NCI-H187 (cell line): ENCODE measurements at places on chromosomes 11 and 22.

- no peak for DNase-seq
These were observed 89.5 kb downstream of the RNF169 start for GRCh38 chr11:74838188-74838587.

- no peak for DNase-seq
These were observed 7.7 kb upstream of the FLI1 start for GRCh38 chr11:128686021-128686741.

DNA sequence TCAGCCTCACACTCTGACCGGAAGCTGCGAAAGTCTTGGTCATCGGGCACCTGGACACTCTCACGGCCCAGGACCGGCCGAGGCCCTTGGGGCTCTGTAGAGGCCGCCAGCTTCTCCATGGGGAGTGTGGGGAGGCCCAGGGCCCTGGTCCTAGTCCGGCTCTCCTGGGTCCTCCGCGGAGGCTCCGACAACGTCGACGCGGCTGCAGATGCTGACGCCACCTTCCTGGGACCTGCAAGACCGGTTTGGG, 12.9 kb downstream of the STARD10 start:
- DNase-seq = no peak

- no peak for DNase-seq
These were observed 6.1 kb downstream of the SIPA1 start for GRCh38 chr11:65643971-65644370.

DNA sequence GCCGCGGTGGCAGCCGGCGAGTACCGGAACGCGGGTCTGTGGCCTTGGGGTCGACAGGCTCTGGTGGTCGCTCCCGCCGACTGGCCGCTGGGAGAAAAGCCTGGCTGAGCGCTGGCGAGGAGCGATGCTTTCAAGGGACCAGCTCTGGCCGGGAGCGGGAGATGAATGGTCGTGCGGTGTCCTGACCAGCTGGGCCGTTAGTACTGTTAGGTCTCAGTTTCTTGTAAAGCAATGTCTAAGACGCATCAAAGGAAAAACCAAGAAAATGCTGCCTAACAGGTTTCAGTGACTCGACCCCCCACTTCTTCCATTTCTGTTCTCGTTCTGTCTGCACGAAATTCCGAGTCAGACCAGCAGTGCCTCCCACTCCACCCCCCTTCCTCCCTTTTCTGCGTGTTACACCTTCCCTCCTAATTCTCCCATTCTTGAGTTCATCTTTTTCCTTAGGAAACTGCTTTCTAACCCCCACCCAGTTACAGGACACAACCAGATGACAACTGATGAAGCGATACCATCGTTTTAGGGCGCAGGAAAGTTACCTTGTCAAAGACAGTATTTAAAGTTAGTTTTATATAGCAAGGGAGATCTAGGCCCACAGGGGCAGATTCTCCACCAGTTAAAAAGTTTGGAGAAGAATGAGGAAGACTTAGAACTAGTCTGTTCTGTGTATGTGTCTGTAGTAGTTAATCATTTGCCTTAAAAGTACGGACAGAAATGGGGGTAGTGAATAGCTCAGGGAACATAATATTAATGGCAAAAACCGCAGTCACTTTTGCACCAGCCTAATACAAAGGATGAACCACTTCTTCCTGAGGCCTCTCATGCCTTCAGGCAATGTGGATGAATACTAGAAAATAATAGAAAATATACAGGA, 1.0 kb downstream of the CUL5 start:
- no peak for DNase-seq

GRCh38 chr22:45720839-45721378, 49.3 kb downstream of the ATXN10 start:
- DNase-seq = no peak

- peak; percentile 74 for DNase-seq
These were observed 11.8 kb upstream of the MIEF1 start for GRCh38 chr22:39490135-39490798.

DNA sequence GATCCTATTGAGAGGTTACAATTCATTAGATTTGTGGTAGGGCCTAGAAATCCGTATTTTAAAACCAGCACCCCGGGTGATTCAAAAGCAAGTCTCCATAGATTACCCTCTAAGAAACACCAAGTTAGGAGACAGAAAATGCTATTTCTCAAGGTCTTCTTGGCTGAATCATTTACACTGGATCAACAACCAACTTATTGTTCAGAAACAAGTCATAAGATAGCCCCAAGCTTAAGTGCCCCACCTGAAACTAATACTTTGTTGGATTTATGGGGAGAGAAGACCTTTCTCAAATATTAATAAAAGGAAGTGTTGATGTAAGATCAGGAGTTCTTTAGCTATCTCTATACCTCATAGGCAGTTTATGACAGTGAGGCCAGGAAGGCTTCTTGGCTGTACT, 345.2 kb downstream of the LARGE1 start:
- DNase-seq = no peak

GRCh38 chr11:134071306-134071705, 2.4 kb downstream of the JAM3 start:
- DNase-seq = no peak

- no peak for DNase-seq
These were observed 2.2 kb downstream of the ARSA start for GRCh38 chr22:50625568-50626313.

- DNase-seq = no peak
These were observed 92.9 kb upstream of the PARVA start for GRCh38 chr11:12284316-12285050.

DNA sequence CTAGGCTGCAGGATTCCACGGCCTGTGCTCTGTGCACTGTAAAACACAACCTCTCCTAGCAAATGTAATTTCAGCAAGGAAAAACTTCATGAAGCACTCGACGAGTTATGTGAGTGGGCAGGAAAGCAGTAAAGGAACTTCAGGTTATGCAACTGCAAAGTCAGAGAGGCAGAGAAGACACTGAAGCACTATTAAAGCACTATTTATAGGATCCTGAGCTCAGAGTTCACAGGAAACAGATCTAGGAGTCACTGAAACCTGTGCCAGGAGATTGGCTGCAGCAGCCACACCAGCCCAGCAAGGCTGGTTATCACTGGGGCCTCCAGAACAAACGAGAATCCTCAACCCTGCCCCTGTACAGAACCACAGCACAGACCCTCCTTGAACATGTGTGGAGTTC, 2.5 kb downstream of the SMIM35 start:
- DNase-seq = no peak

- DNase-seq = no peak
These were observed 1005.8 kb upstream of the CCDC90B start for GRCh38 chr11:84292006-84292405.

- DNase-seq = no peak
These were observed 34.6 kb downstream of the FLRT1 start for GRCh38 chr11:64070314-64070681.

GRCh38 chr11:2719831-2720590, 20.2 kb upstream of the KCNQ1OT1 start:
- DNase-seq = no peak

DNA sequence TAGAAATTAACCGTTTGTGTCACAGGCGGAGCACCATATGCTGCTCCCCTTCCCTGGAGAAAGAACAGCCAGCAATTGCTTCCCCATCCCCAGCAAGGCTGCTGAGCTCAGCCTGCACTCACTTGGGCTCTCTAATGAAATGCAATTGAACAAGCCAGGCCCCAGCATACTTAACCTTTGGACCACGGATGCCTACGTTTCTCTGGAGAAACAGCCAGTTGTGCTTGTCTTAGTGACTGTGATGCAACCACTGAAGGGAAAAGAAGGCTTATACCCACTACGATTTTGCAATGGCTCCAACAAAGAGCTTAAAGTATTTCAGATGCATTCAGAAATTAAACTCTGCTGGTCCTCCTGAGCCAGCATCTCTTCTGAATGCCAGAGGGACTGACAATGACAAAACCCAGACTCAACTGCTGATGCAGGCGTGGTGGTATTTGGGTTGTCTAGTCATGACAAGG, 51.3 kb upstream of the SESN3 start:
- DNase-seq = no peak

DNA sequence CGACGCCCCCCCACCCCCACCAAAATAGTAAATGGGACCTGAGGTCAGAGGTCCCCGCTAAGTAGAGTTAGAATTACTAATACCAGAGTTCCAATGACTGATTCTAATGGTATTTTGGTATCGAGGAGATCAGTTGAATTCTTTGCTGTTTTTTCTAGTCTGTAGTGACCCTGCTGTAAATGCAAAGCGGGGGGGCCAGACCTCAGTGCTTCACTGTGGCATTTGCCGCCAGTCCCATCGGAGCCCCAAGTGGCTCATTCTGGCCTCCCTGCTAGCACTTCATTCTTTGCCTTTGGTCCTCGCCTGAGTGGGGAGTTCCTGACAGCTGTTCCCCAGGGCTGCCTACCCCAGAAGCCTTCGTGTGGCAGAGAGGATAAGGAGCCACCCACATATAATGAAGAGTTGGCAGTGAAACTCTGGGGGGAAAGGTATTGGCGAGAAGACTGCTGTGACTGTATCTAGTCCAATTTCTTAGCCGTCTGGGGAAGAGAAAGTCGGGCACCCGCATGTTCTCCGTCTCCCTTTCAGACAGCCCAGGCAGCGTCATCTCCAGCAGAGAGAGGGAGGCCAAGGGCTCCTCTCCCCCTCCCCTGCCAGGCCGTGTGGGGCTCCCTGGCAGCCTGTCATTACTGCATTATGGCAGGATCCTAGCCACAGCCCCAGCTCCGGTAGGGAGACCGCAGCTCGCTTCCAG, 19.4 kb upstream of the CABP7 start:
- DNase-seq = no peak

GRCh38 chr22:25202290-25202921, 2.7 kb downstream of the CRYBB3 start:
- DNase-seq = no peak

DNA sequence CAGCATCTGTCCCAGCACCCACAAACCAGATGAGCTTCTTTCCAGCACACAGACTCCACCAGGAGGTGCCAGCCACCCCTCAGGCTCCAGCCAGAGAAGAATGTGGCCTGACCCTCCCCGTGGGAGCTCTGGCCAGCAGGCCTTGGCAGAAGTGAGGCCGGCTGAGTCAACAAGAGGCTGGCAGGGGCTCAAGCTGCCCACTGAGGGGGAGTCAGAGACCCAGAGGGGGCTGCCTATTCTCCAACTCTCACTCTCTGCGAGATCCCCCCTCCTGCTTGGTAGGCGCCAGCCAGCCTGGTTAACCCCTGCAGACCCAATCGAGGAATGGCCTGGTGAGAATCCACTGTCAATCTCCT, 10.6 kb upstream of the CDC42EP1 start:
- DNase-seq = no peak

- DNase-seq = peak; percentile 53
These were observed 96.5 kb downstream of the NXPE2 start for GRCh38 chr11:114774599-114775361.

GRCh38 chr22:31474743-31475142, 14.9 kb downstream of the EIF4ENIF1 start:
- DNase-seq = no peak

DNA sequence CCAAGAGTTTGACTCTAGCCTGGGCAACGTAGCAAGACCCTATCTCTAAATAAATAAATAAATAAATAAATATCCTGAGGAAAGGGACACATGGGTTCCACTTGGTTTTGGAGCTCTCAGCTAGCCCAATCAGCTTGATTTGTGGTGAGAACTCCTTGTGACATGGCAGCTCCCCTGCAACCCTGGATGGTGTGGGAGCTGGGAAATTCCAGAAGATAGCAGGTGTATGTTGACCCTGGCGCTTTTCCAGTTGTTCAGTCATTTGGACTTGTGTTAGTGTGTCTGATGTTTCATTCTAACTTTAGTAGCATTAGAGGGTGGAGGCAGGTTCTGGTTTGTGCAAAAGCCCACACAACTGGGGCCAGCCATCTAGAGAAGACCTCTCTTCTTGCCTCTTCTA, 148.5 kb upstream of the NCAM1 start:
- DNase-seq = no peak

DNA sequence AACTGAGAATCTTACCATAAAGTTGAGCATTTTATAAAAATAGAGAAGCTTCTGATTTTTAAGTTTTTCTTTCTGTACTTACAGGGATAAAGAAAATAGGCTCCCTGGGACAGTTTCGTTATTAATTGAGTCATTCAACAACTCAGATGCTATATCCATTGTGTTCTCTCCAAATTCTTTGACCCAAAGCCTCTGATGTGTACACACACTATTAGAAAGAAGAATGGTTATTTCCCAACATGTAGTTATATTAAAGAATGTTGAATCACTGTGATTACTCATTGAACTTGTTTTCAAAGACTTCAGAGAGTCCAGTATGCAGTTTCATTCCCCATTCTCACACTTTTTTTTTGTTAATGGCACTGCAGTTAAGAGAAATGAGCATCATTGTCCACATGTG, 734.3 kb upstream of the ARHGAP42 start:
- no peak for DNase-seq

DNA sequence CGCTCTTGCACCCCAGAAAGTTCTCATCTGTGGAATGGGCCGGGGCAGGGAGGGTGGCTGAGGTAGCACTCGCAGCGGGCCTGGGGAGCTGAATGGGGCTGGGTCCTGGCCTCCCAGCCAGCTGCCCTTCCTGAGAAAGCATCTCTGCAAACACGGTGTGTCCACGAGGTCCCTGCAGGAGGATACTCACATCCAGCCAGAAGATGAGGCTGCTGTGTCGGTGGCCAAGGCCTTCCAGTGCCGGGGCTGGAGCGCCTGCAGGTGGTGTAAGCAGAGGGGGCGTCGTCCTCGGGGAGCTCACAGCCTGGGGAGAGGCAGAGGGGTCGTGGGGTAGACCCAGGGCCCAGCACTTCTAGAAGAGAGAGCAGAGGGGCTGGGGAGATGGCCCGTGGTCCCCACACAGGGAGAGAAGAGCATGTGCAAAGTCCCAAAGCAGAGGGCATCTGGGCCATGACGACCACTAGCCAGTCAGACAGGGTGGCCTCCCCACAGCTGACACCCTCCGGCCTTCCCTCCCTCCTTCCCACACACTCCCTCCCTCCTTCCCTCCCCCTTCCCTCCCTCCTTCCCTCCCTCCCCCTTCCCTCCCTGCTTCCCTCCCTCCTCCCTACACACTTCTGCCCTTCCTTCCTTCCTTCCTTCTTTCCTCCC, 97.9 kb downstream of the WNT7B start:
- DNase-seq = no peak
